ENCODE measurements at places on chromosomes 7 and 10.

DNA sequence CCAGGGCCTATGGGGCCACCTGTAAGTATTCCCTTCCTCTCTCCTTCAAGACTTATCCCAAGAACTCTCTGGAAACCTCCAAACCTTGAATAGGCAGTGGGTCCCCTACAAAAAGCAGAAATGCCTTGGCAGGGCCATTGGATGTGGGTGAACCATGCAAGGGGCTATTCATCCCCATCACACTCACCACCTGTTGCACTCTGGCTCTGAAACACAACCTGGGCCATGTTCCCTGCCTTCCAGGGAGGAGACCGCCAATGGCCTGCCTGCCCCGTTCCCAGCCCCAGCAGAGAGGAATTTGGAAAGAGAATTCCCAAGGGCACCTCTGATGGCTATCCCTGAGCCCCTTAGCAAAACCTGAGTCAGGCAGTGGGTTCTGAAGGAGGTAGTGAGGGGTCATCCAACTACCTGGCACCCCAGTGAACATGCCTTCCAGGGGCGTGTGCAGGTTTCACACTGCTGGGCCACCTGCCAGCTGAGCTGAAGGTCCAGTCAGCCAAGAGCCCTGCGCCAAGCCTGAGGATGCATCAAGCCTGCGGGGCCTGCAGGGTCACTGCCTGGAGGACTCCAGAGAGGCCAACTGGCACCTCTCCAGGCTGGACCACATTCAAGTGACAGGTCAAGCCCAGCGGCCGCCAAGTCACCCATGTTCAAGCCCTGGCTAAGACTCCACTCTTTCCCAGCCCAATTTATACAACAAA lies 101.3 kb downstream of the COL13A1 start:
- no peak for DNase-seq

DNA sequence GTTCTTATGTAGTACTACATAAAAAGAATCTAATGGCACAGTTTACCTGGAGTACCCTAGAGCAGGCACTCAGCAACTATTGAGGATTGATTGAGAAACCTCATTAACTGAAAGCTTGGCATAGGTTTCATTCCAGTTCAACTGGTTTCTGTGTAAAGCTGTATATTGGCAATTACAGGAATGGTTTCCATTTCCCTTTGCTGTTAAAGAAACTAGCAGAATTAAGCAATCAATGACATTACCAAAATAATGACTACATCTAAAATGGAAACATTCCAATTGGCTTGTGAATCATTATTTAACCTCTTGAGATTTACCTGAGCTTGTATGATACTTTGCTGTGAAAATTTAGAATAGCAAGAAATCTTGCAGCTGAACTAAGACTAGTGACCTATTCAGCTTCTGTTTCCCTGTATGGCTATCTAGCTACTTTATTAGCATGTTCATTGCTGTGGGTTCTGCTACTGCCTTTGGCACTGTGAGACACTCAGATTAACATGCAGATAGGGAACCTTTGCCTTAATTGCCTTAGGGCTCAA lies 33.5 kb upstream of the CADPS2 start:
- no peak for DNase-seq

- no peak for DNase-seq
Observed at GRCh38 chr7:36605261-36606051, 118.8 kb downstream of the AOAH start.

DNA sequence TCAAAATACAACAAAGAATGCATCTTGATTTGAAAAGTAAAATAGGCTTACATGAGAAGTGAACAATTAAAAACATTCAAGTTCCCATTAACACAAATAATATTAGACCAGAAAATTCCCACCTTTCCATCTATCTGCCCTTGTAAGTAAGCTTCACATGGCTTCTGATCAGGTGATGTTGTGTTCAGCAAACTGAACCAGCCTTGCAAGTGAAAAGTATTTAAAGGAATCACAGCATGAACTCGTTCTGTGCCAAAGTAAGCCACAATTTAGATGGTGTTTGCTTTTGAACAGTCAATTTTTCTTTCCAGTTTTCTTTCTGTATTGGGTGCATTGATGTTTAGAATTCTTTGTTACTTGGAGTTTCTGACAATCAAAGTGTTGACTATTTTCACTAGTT lies 347.9 kb downstream of the TNS3 start:
- no peak for DNase-seq

- DNase-seq, result no peak
Observed at GRCh38 chr10:13528875-13529713, at the start of gene BEND7. Gene BEND7 (minus strand): TSS chr10:13529014. CDS start chr10:13528533, 481 bp downstream.

DNA sequence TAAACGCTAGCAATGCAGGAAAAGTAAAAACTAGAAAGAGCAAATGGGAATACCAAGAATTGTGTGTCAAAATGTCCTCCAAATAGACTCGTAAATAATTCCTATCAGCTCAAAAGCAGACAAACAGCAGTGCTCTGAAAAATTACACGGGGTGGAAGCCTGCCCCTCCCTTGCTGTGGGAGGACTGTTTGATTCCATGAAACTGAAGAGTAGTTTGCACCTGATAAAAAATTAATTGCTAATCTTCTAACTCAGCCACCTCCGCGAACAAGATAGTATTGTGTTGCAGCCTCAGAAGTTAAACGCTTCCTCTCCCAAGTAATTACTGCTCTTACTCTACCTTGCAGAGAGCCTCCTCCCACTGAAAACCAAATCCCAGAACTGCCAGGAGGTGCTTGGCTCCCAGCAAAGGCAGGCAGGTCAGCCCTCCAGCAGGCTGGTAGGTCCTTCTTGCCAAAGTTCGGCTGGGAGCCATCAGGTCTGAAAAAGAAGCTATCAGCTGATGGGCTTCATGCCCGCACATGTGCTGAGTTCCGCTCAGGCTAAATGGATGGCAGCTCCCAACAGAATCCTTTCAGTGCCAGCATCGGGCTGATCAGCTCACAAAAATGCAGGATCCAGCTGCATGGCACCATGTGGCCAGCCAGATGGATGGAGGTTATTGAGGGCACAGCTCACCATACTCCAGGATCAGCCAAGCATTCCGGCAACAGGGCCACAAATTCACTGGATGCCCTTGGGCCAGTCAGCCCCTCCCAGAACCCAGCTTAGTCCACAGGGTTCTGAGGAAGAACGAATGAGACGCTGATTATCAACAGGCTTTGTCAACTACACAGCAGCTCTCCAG lies 37.1 kb downstream of the MAD1L1 start:
- no peak for DNase-seq

DNA sequence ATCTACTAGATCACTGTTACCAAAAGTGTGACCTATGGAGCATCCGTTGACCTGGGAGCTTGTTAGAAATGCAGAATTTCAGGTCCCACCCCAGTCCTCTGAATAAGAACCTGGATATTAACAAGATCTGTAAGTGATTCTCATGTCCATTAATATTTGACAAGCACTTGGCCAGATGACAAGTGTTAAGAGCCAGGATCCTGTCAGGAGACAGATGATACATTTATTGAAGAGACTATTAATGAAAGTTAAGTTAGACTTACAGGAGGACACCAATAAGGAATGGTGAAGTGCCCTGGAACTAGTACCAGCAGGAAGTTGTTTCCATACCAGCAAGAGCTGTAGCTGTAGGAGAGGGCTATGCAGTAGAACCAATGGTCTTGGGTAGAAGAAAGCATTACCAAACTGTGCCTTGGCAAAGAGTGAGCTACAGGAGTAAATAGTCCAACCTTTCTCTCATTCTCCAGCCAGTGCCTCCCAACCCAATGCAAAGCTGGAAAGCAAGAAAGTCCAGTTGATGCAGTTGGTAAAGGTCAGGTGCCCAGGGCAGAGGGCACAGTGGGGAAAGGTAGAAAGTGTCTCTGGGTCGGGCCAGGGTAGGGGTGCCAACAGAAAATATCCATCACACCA lies 35.3 kb upstream of the ADD3 start:
- DNase-seq, result no peak

DNA sequence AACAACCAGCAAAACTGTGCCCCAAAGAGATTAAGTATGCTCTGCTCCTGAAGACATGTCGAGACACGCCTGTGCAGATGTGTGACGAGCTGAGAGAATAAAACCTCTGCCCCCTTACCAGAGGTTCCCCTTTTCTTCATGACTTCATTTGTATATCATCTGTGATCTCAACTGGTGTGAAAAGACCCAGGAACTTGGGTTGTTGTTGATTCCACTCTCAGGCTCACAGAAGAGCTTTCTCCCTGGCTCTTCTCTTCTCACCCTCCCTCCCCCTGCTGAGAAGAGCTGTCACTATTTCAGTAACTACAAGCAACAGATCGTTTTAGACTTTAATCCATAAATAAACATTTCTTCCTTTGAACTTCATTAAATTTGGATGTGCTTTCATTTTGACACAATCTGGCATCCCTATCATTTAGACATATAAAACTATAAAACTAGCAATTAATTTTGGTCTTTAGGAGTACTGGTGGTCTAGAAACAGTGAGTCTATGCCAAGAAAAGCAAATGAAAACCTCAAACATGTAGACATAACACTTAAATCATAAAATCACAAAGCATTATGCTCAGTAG lies 179.3 kb upstream of the FZD8 start:
- no peak for DNase-seq

- no peak for DNase-seq
Observed at GRCh38 chr10:68139448-68140272, 30.4 kb downstream of the MYPN start.

- DNase-seq, result no peak
Observed at GRCh38 chr10:86267286-86268195, 99.1 kb downstream of the GRID1 start.

DNA sequence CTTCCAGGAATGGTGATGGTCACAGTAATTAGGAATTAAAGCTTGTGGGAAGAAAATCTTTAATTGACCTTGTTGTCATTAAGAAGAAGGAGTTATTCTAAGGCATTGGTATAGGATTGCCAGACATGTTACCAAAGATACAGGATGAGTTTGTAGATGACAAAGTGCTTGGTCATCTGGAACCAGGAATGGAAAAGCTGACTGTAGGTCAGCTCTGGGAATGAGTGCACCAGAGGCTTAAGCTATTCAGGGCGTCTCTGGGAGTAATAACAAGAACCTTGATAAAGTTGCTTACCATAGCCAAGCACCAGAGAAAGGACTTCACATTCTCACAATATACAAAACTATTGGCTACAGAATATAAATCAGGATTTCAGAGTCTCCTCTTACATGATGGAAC lies 89.0 kb downstream of the PHTF2 start:
- no peak for DNase-seq

DNA sequence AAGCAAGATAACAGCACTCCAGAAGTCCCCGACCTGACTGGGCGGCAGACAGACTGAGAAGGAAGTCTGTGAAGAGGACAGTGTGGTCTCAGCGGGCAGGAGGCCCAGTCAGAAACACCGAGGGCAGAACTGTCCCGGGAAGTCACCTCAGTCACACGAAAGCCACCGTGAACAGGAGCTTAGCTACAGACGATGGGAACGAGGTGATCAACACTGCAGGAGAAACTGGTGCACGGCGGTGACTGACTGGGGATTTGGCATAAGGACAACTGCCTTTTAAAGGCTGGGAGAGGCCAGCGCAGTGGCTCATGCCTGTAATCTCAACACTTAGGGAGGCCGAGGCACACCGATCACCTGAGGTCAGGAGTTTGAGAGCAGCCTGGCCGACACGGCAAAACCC lies 217.8 kb downstream of the PTPRN2 start:
- no peak for DNase-seq

GRCh38 chr10:34522546-34522945 lies 292.6 kb downstream of the PARD3 start:
- no peak for DNase-seq

DNA sequence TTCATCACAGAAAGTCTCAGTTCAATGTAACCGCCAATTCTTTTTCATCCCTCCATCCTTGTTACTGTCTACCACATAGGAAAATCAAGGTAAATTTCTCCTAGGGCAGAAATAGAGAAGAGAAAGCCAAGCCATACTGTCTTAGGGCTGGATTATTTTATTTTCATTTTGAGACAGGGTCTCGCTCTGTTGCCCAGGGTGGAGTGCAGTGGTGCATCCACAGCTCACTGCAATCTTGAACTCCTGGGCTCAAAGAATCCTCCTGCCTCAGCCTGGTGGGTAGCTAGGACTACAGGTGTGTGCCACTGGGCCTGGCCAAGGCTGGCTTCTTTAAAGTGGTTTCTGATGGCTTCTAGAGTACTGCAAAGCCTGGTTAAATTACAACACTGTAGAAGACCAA lies 181.7 kb downstream of the SRPK2 start:
- no peak for DNase-seq

DNA sequence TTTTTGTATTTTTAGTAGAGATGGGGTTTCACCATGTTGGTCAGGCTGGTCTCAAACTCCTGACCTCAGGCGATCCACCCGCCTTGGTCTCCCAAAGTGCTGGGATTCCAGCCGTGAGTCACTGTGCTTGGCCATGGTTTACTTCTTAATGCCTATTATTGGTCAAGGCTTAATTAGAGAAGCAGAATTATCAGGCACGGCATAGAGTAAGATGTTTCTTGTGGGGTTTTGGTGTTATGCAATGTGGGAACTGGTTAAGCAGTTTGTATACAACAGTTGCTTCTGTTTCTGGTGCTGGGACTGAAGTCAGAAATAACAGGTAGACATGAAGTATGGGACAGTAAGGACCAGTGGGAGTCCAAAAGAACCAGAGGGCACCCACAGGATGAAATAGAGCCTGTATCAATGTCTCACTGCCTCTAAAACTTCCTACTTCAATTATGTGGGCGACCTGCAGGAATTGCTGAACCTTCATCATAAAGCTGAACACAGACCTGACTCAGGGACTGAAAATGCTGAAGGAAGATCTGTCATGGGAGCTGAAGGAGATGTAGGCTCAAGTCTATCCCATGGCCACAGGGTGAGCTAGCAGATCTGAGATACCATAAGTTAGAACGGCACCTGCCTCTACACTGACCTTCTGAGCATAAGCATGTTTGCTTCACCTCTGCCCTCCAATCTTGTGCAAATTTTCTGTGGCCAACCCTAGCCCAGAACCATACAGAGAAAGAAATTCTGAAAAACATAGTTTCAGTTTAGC lies 38.3 kb upstream of the VCL start:
- DNase-seq, result no peak

DNA sequence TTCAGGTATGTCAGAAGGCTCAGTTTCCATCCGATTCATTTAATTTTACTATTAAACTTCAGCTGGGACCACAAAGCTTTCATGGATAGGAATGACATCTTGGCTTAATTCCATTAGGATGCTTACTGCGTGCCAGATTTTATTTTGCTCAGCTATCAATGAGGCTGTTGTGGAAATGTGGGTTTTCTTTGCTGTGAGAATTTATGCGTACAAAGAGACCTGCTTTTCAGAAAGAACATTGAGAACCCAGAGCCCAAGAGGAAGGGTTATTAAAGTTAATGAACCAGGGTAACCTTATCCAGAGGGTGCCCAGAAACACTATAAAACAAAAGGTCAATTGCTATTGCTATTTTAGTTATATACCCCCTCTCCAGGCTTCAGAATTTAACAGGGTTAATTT lies 98.3 kb downstream of the MKLN1 start:
- DNase-seq, result no peak

- DNase-seq, result no peak
Observed at GRCh38 chr10:132943791-132944404, 1.5 kb upstream of the CFAP46 start.

GRCh38 chr10:103966671-103967447 lies at the start of gene SLK:
Gene SLK (plus strand): TSS chr10:103967140. CDS start chr10:103967746, 606 bp downstream.
- DNase-seq, result peak; percentile 71

DNA sequence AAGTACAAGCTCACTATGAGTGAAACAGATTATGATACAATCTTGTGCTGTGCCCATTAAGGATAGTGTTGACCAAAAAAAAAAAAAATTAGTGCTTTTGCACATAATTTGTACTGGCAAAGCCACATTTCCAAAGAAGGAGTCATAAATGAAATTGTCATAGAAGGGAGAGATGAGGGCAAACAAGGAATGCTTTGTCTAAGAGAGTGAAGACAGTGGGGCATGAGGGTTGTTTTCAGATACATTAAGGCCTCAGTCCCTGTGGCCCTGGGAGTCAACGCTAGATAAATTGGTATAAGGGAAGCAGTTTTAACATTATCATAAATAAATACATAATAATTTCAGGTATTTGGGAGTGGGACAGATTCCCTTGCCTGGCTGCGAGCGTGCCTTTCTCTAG lies 267.5 kb upstream of the PRKCQ start:
- DNase-seq, result no peak
